NAMALWA (cell line): ENCODE measurements at places on chromosomes 4 and X.

GRCh38 chr4:165191814-165192499, 15.4 kb upstream of the KLHL2 start:
- no peak for DNase-seq

DNA sequence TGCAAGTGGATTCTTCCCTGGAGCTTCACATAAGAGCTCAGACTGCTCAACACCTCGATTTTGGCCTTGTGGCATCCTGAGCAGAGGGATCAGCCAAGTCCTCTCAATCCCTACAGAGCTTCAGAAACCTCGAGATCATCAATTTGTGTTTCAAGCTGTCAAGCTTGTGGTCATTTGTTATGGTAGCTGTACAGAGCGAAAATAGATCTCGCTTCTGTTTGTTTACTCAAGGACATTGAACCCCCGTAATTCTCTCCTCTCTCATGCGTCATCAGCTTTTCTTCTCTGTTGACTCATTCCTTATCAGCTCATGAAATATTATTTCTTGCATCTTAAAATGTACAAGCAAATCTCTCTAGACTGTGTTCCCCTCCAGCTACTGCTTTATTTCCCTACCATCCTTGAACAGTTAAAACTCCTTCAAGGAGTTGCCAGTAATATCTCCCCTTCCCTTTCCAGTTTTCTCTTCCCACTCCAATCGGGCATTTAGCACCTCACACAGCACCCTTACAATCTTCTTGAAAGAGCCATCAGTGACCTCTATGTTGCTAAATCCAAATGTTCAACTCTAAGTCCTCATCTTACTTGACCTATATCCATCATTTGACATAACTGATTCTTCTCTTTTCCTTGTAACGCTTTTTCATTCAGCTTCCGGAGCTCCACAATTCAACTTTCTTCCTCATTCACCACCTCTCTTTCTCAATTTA, 106.2 kb upstream of the FAT1 start:
- DNase-seq: no peak

- no peak for DNase-seq
Measured at GRCh38 chr4:48985976-48986653, at the start of gene CWH43. CWH43 (plus strand) TSS chr4:48986275; CDS start chr4:48986430, 155 bp downstream.

- no peak for DNase-seq
Measured at GRCh38 chr4:105194328-105195231, 47.9 kb downstream of the TET2 start.

- no peak for DNase-seq
Measured at GRCh38 chr4:183355405-183355804, 33.2 kb upstream of the CLDN24 start.

DNA sequence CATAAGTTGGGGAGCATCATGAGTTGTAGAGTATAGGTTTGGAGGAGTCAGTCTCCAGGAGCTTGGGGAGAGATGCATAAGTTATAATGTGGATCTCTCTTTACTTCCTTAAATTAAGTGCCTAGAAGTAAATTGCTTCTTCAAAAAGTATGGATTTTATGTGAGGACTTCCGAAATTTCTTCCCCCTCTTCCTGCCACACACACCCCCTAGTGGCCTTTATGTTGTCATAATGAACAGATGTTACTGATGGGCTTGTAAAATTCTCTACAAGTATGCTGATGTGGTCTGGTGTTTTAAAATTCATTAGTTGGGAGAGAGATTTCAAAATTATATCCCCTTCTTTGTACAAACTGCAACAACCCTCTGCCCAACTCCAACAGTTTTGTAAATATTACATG, 2.3 kb upstream of the METTL14 start:
- DNase-seq: peak; percentile 57

DNA sequence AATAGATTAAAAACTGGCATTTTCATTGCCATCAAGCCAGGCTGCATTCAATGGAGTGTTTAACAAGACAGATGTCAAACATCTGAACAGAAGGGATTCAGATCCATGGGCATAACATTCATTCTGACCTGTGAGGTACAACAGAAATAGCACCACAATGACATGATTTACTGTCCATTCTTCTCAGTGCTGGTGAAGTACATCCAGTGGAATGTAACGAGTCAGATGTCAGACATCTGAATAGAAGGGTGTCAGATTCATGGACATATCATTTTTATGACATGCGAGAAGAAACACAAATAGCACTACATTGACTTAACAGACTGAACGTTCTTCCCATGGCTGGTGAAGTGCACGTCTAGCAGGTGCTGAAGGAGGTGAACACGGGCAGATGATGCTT, 186.4 kb downstream of the PPP4R3C start:
- DNase-seq: no peak

- DNase-seq: no peak
Measured at GRCh38 chrX:23195761-23196160, 138.9 kb upstream of the PTCHD1 start.

GRCh38 chrX:28016823-28017222, 35.6 kb upstream of the DCAF8L1 start:
- no peak for DNase-seq

DNA sequence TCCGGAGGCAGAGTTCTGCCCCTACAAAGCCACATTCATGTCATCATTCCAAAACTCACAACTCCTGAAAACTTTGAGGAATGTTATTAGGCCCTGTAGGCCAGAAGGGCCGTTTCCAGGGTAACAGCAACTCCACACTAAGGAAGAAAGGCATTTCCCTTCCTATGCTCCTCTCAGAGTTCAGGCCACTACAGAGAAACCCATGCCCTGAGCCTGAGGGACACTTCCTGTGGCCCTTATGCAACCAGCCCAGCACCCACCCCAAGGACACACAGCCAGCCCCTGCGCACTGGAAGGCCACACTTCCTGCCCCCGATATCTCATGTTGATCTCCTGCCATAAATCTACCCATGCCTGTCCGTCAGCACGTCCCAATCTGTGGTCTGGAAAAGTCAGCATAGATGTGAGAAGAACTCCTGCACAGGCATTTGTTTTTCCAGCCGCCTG, 289.3 kb downstream of the BCOR start:
- DNase-seq: no peak

GRCh38 chr4:126687655-126688358, 945.0 kb upstream of the INTU start:
- no peak for DNase-seq

DNA sequence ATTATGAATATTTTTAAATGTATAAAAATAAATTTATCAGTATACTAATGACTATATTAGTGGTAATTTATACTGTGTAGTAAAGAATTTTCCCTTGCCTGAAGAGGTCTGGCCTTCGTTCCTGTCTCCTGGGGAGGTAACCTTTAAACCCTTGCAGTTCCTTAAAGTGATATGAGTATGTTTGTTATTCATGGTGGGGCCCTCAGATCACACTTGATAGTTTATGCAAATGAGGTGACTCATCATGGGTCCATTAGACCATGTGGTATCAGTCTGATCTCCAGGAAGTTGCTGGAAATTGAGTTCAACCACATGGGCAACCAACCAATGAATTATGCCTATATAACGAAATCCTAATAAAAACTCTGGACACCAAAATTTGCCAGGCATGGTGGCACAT, 904.1 kb downstream of the RPA4 start:
- peak; percentile 7 for DNase-seq

DNA sequence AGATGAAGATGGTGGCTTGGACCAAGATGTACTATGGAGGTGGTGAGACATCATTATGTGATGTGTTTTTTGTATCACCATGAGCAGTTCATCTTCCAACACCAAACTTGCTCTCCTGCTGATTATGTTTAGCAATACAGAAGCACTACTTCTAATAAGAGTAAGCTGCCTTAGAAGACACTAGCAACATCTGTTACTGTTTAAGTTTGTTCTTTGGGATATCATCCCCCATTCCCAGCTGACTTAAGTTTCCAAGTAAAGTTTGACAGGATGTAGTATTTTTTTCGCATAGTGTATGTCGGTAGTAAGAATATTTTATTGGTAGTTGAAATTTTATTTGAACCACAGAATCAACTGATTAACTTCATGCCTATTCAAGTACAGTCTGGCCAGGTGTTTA, 123.5 kb upstream of the BMPR1B start:
- DNase-seq: no peak

DNA sequence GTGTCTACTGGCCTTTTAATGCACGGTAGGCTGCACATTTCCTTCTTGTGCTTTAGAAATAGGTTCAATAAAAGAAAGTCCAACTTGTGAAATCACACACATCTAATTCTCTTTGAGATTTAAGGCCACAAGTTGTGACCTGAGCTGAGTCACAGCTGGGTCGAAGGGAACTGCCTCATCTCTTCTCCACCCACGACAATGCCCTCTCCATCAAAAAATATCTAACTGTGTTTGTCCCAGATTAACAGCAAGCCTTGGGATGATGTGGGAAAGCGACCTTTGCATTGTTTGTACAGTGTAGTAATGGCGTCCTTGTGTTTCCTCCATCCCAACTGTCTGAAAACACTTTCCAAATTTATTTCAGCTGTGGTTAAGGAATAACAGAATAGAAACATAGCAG, 168.9 kb downstream of the AMELX start:
- DNase-seq: no peak
